ENCODE measurements at places on chromosomes 2 and 18.

- DNase-seq = no peak
Measured at GRCh38 chr18:32378705-32379104, 92.0 kb downstream of the GAREM1 start.

DNA sequence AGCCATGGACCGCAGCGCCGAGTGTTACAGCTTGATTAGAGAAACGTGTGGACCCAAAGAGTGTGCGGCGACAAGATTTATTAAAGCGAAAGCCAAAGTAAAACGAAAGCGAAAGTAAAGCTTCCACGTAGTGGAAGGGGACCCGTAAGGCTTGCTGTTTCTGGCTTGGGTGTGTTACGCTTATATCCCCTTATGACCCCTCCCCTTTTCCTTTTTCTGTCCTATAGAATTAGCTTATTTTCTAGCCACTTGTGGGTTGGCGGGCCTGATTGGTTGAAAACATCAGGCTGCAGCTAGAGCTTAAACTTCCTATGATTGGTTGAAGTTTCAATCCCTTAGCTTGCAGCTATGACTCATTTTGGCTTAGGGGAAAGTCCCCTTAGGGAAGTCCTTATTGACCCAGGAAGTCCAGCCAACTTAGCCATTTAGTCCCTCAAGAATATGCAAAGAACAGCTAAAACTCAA lies 969.7 kb downstream of the DCDC2C start:
- no peak for DNase-seq

GRCh38 chr2:168841445-168841844 lies 39.0 kb downstream of the NOSTRIN start:
- no peak for DNase-seq

GRCh38 chr2:205722283-205722918 lies 40.1 kb downstream of the NRP2 start:
- no peak for DNase-seq

DNA sequence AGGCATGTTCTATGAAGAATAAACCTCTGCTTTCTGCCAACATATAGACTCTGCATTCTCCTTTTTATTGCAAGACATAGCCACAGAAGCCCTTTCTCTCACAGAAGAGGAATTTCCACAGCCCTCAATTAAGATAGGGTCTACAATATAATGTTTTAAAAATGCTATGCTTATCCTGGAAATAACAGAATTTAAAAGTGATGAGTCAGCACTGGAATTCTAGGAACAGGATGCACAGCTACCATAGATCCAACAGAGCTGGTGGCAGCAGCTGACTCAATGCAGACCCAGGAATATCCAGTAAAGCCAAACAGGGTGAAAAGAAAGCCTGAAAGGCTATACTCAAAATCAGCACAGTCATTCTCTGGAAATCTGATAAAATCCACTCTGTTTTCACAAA lies 866.9 kb downstream of the TRIB2 start:
- no peak for DNase-seq

GRCh38 chr2:101850450-101850849 lies 141.3 kb upstream of the IL1R2 start:
- DNase-seq = no peak

- no peak for DNase-seq
Measured at GRCh38 chr2:65040400-65041261, 15.6 kb upstream of the CEP68 start.

- DNase-seq = no peak
Measured at GRCh38 chr2:66587216-66587615, 152.3 kb downstream of the MEIS1 start.

- DNase-seq = no peak
Measured at GRCh38 chr2:207150284-207150683, 15.5 kb downstream of the KLF7 start.

All from cortex of kidney (tissue), 1 donor.